ENCODE measurements at places on chromosomes 5 and 9.
A peak's percentile ranks its signal among the peaks of the same experiment; 100 is the strongest.

DNA sequence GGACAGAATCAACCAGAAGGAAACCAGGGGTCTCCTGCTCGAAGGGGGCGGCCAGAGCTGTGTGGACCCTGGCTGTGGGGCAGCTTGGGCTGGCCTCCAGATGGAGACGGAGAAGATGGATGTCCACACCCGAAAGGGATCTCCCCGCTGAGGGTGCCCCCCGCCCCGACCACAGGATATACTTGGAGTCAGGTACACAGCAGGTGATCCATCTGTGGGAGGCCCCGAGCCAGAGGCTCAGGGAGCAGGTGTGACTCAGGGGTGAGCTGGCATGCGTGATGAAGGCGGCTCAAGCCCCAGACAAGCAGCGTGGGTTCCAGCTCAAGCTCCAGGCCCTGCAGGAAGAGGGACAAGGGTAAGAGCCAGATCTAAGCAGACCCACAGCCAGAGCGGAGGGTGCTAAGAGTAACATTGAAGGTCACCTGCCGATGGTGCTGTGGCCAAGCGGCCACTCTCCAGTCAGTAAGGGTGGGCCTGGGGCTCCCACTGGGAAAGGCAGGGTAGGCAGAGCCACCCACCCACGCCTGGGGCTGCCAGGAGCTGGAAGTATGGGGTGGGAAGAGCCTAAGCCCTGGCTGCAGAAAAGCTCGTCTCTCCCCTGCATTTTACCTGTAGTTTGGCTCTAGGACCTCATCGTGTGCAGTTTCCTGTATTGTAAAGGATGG is 30.6 kb upstream of the MVB12B start:
- ATAC-seq: no peak

- ATAC-seq: no peak
Measured at GRCh38 chr9:34990908-34991606, 1.5 kb downstream of the DNAJB5 start.

- no peak for ATAC-seq
Measured at GRCh38 chr5:44446399-44446798, 57.2 kb upstream of the FGF10 start.

GRCh38 chr5:163889369-163889768 is 383.9 kb downstream of the MAT2B start:
- peak; percentile 79 for ATAC-seq

- no peak for ATAC-seq
Measured at GRCh38 chr5:59584858-59585846, 308.4 kb downstream of the PDE4D start.

GRCh38 chr5:159928122-159928909 is 12.0 kb downstream of the ADRA1B start:
- peak; percentile 95 for ATAC-seq

- ATAC-seq: no peak
Measured at GRCh38 chr9:100466829-100467221, 6.1 kb upstream of the TMEFF1 start.

- ATAC-seq: no peak
Measured at GRCh38 chr5:68423154-68423811, 207.7 kb downstream of the PIK3R1 start.

DNA sequence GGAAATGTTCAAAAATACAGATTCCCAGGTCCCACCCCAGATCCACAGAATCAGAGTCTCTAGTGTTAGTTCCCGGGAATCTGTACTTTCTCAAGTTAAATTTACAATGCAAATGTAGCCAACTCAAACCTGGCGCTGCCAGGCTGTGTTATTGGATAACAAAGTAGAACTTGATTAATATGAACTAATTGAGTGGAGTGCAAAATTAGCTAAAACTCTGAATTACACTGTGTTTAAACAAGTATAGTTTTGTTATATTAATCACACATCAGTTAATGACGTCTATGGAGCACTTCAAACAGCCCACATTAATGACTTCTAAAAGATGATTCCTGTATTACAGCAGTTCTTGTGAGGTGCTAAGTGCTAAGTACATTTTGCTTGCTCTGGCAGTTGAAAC is 32.4 kb upstream of the CYFIP2 start:
- no peak for ATAC-seq

DNA sequence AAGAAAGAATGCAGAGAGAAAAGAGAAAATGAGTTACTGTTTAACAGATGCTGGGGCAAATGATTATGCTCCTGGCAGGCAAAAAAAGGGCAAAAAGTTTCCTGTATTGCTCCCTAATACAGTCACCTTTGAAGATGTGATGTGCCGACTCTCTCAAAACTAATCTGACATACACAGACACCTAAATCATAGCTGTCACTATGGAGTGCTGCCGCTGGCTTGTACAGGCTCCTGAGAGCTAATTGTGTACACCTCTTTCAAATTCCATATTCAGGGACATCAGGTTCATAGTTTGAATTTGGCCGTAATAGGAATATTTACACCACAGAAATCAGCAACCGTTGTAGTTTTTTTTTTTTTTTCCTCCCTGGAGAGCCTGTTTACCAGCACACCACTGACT is 12.4 kb upstream of the FOCAD start:
- no peak for ATAC-seq

DNA sequence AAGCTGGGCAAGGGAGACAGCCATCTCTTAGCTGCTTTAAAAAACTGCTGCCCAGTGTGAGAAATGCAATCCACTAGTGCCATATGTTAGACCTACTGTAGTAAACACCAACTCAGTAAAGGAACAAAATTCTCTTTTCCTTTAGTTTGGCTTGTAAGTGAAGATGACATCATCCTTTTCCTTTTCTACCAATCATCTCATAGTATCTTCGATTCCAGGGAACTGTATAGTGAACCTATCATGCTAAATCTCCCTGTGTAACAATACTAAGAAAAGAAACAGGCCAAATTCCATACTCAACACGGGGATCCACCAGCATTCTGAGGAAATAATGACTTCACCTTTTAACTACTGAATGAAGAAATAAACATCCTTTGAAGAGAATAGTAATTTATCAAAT is 100.1 kb downstream of the RAPGEF6 start:
- ATAC-seq: peak; percentile 36

DNA sequence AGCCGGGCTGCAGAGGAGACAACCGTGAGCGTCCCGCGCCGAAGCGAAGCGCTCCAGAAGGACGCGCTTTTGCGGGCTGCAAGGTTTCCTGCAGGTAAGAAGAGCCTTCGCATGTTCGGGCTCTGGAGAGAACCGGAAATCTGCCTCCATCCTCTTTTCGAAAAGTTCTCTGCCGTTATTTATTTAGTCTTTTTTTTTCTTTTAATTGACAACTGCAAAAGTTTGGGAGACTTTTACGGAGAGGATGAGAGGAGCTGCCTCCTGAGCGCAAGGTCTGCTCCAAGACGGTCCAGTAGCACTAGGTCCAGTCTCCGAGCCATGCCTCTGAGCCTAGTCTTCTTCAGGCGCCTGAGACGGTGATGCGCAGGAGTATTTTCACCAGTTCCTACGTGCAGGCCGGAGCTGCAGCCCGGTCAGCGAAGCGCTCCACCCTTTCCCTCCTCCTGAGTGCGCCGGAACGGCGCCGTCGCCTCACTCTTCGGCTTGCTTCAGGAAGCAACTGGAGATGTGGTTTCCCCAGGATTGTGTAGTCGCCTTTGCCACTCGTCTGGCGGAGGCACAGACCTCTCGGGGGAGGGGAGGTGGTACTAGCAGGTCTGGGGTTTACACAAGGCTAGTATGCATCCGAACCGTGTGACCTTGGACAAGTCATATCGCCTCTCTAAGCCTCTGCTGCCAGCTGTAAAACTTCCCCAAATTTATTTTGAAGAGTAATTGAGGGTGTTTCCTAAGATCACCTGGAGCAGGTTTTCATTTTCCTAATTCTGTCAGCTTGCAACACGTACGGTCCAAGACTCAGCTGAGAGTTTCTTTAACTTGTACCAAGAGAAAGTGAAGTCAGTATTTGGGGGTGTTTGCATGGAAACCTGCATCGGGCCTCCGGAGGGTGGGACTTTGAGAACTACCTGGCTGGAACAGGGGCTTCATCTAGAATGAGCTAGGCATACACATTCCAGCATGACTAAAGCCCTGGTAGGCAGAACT is 4.5 kb downstream of the POU4F3 start:
- ATAC-seq: no peak

DNA sequence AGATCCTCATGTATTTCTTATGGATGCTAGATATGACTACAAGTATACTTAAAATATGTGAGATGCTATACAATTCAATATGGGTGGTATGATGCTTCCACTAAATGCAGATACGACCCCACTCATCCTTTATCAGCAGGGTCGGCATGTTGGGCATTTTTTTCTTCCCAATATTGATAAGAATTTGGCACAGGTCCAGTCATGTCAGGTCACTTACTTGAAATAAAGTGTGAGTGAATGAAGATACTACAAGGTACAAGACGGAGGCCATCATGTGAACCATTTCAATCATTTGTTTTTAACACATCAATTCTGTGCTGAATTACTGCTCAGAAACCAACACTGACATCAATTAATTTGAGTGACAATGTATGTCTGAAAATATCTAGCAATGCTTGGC is 146.9 kb upstream of the GNA14 start:
- no peak for ATAC-seq
